ENCODE measurements at places on chromosomes 16 and 17. TPM values are rescaled to one million over a fixed set of nuclear protein-coding genes. Genes with fewer than 3 reads are reported as not detected.

DNA sequence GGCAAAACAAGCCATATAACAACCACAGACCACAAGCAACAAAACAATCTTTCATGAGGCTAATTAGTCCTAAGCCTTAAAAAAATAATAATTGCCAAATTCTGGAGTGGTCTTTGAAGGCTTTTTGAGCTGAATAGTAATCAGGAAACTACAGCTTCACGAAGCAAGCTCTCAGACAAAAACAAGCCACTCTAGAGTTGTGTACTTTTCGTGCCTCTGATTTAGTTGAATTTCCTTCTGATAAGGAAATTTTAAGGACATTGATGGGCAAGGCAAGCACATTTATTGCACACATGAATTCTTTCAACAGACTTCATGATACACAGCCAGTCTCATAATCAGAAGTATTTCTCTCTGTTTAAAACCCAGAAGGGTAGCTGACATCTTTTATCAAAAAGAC is 130.8 kb upstream of the IRX3 start:
- no peak for DNase-seq

DNA sequence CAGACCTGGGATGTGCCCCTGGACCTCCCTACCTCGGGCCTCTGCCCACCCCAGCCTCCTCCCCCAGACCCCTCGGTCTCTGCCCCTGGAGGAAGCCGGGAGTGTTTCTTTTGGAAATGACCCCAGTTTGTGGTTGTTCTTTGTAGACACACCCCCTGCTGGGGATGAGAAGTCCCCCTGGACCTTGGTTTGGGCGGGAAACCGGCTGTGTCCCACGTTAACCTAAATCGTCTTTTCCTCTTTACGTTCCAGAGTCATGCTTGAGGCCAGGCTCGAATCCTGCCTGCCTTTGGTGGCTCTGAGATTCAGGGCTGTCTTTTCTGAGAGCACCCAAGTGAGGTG is 116.6 kb downstream of the METRNL start:
- DNase-seq: no peak

- no peak for DNase-seq
These were observed 13.9 kb upstream of the CLEC18C start for GRCh38 chr16:70159355-70160348.

DNA sequence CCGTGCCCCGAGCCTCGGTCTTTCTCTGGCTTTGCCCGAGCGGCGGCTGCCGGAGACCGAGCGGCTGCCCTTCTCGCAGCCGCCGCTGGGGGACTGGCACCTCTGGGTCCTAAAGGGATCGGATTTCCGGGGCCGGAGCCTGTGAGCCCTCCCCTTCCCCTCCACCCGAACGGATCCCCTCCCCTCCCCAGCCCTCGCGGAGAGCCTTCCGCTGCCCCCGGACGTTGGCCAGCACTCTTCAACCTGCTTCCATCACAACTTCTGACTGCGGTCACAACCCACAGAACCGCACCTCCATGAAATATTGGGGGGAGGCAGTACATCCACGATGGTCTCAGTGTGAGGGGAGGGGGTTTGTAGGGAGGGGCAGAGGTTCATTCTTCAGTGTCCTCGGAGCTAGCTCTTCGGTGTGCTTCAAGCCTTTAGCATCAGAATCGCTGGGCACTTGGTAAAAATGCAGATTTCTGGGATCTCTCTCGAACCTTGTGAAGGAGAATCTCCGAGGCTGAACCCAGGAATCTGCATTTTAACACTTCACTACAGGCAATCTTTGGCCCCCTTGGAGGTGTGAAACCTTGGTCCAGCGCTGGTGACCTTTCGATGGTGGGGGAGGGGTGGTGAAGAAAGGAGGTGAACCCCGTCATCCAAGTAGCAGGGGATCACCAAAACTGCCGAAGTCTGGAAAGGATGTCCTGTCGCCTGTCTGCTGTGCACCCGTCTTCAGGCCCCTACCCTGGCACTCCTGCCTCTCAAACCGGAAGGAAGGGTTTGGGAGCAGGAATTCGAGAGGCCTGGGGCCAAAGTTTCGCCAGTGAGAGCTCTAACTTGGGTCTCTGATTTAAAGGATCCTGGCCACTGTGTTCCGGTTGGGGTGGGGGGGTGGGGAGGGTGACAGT is 812 bp upstream of the PPP1R9B start:
- peak; percentile 86 for DNase-seq

- no peak for DNase-seq
These were observed 2.5 kb upstream of the MYH4 start for GRCh38 chr17:10471858-10472257.

The CCL8 gene
- total RNA-seq: not detected
